ENCODE measurements at places on chromosomes 2 and 18. TPM values are rescaled to one million over a fixed set of nuclear protein-coding genes. Genes with fewer than 3 reads are reported as not detected.

The UGT1A4 gene
- not detected for total RNA-seq

The SLC8A1 gene
- total RNA-seq = 13.1 TPM

The SCYGR4 gene
- total RNA-seq = not detected

The GBX2 gene
- not detected for total RNA-seq

The NEU2 gene
- not detected for total RNA-seq

The NTSR2 gene
- total RNA-seq = not detected

The LYPD6B gene
- 2.0 TPM for total RNA-seq

The IFIH1 gene
- 4.8 TPM for total RNA-seq

The GAREM1 gene
- total RNA-seq = 4.1 TPM

The MEP1B gene
- total RNA-seq = not detected

The UGT1A10 gene
- 0.83 TPM for total RNA-seq

The RIOK3 gene
- 76.2 TPM for total RNA-seq

The WDR33 gene
- total RNA-seq = 17.8 TPM

The ABCB11 gene
- not detected for total RNA-seq

The CDH7 gene
- total RNA-seq = under 0.01 TPM

The LYG1 gene
- 0.43 TPM for total RNA-seq

The RAX gene
- total RNA-seq = not detected

The GDF7 gene
- 0.14 TPM for total RNA-seq

The PNO1 gene
- total RNA-seq = 12.4 TPM

The ZNF516 gene
- total RNA-seq = 22.9 TPM

The SIX3 gene
- not detected for total RNA-seq

The COL4A4 gene
- total RNA-seq = 0.14 TPM

All from smooth muscle cell of bladder (primary cell).